Endothelial cell of umbilical vein (primary cell): ENCODE measurements at places on chromosomes 2 and 18.

- no peak for DNase-seq
Measured at GRCh38 chr18:59655676-59656075, 41.5 kb downstream of the CCBE1 start.

- DNase-seq: peak; percentile 65
Measured at GRCh38 chr18:23228102-23229061, 93.1 kb downstream of the CABLES1 start.

DNA sequence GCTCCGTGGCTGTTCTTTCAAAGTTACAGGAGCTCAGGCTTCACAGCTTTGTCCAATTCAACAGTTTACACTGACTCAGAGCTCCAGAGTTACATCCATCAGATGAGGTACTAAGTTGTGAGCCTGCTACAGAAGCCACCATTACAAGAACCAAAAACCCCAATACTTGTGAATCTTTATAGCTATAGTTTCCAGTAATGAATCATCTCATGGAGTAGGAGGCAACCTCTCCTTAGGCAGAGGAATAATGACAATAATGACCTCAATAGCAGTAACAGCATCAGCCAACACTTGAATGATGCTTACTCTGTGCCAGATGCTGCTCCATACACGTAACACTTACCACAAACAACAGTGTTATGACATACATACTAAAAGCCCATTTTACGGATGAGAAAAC, 3.6 kb downstream of the ZC3H8 start:
- no peak for DNase-seq

- DNase-seq: peak; percentile 92
Measured at GRCh38 chr2:109331896-109332848, 203.2 kb downstream of the SH3RF3 start.

DNA sequence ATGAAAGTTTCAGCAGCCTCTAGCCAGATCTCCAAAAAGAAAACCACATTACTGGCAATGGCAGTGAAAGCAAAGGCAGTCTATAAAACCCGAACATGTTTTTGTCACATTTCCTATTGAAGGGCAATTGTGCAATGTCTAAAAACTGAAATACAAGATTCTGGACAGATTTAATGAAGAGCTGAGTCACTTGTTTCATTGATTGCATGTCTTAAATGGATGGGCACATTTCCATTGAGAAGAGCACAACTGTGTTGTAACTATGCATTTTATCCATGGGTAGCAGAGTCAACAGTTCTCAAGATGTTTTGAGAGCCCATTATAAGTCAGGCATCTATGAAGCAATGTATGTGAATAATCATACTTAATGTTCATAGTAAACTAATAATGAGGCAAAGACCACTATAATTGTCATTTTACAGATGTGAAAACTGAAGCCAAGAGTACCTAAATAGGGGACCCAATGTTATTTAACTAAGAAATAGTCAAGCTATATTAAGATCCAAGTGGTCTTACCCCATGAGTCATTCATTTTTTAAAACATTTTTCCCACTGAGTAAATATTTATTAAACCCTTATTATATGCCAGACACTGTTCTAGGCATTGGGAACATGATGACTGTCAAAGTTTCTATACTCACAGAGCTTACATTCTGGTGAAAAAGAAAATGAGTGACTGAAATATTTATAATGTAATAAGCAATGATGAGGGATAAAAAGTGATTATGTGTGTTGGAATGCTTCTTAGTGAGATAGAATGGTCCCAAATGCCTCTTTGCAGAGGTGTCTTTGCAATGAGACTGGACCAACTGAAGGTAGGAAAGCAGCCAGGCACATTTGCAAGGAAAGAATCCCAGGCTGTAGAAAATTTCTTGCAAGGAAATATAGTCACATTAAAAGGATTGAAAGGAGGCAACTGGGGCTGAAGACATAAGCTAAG, 818.9 kb upstream of the ACVR2A start:
- no peak for DNase-seq

DNA sequence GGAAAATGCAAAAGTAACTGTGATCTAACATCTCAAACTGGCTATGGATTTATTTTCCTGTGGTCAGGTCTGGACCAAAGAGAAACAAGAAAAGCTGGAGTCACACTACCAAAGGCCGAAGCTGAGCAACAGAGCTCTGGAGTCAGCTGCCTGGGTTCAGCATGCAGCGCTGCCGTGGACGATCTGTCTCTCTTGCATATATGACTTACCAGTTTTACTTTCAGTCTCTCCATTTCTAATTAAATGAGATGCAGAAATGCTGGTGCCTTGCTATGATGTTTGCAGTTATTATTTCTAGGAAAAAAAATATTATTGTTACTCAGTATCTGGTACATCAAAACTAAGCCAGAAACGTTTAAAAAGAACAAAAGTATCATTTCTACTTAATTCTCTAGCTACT, 813.2 kb downstream of the RNF144A start:
- no peak for DNase-seq

DNA sequence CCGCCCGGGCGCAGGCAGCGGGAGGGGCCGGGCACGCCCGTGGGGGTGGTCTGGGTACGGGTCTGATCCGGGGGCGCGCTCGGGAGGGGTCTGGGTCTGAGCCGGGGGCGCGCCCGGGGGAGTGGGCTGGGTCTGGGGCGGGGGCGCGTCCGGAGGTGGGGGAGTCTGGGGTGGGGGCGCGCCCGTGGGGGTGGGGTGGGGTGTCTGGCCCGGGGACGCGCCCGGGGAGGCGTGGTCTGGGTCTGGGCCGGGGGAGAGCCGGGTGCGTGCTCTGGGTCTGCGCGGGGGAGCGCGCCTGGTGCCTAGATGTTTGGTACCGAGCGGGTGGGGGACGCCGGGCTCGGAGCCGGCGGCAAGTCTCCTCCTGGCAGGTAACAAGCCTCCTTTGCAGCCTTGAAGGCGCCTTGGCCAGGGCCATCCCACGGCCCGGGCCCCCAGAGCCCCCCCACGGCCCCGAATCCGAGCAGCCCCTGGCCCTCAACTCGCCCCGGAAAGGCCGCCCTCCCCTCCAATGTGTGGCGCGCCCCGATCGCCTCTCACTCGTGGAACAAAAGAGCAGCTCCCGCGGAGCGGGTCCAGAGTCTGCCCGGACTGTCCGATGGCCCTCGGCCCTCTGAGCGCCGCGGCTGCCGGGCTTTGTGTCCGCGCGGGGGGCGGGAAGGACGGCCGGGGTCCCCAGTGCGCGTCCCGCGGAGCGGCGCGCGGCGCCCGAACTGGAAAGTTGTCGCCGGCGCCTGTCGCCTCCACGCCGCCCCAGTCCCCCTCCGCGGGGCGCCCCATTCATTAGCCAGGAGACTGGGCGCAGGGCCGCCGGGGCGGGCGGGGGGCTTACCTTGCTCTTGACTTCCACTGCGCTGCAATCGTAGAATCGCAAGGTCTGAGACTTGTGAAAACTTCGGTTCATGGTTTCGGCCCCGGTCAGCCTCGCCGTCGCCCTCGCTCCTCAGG, 595 bp downstream of the PARD6G start:
- peak; percentile 16 for DNase-seq
